ENCODE measurements at places on chromosomes 3 and 15.

DNA sequence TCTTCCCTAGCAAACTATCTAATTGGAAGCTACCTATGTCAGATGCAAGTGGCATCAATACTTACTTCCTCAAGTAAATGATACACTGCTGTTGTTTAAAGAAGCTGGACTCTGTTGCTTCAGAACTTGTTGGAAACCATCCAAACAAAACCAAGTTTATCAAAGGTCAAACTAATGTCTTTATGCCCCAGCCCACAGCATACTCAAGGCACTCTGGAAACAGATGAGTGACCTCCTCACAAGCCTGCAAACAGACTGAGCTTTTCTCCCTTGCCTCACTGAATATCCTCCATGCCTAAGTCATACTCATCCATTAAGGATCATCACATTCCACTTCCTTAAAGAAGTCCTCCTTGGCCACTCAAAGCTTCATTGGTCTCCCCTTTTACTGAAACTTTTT, 107.4 kb upstream of the ACP3 start:
- DNase-seq = no peak

- no peak for DNase-seq
These were observed 48.0 kb upstream of the C15orf61 start for GRCh38 chr15:67472957-67473356.

GRCh38 chr3:43998836-43999727, 242.6 kb upstream of the TOPAZ1 start:
- DNase-seq = peak; percentile 59

GRCh38 chr3:150000641-150001040, 29.9 kb upstream of the PFN2 start:
- DNase-seq = no peak

- no peak for DNase-seq
These were observed 11.7 kb upstream of the CP start for GRCh38 chr3:149233323-149233722.

DNA sequence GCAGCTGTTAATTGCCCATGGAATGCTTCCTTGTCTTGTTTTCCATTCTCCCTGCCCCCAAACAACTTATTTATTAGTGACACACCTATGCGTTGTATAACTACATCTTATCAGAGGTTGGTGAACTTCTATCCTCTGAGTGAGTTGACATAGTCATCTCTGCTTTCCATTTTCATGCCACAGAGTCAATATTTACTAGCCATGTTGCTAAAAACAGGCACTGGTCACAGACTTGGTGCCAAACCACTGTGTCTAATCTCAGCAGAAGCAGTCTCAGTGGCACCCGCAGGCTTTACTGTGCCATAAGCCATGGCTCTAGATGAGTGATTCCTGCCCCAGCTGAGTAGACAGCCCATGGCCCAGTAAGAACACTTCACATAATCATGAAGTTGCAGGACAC, 26.5 kb downstream of the DAPK2 start:
- no peak for DNase-seq

GRCh38 chr15:65962187-65962586, 92.9 kb downstream of the RAB11A start:
- no peak for DNase-seq

GRCh38 chr15:99437315-99438223, 128.2 kb upstream of the MEF2A start:
- DNase-seq = no peak

DNA sequence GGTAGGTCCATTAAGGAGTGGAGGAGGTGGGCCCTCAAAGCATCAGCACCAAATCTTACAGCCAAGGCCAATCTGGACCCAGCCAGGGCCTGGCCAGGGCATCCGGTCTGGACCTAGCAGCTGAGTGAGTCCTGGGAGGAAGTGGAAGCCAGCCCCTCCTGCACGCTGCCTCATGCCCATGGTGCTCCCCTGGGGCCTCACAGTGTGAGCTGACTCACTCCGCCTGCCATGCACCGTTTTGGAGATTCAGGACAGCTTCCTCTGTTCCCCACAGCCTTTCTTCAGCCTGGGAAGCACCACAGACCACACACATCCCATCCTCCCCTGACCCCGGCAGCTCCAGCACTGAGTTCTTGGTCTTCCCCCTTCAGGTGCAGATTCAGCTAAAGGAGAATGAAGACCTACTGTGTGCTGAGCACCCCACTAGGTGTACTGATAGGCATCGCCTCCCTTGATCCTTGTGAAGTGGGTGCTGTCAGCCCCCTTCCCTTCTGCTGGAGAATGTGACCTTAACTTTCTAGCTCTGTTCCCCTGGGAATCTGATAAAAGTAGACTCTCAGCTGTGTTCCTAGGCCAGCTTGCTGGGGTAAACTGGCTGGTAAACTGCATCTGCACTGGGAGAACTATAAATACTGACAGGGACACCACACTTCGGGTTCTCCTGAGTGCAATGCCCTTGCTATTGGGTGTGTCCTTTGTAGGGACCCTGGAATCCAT, 36.8 kb upstream of the SEC13 start:
- DNase-seq = no peak

- DNase-seq = no peak
These were observed 33.4 kb downstream of the MAGEF1 start for GRCh38 chr3:184678317-184679055.

GRCh38 chr15:101451846-101452245, 37.7 kb downstream of the PCSK6 start:
- DNase-seq = no peak

DNA sequence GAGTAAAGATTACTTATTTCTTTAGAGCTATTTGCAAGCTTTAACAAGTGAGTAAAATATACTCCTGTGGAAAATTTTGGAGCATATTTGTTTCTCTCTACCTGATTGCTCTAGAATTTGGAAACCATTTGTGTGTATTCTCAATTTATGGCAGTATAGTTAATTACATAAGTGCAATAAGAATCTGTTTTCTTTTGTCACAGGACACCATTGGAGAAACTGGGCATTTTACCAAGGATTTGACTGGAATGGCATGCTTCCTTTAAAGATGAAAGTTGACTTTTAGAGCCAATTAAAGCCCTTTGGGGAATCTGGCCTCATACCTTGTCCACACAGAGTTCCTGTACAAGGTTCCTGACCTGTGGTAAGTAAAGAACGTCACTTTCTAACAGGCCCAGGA, 38.4 kb downstream of the PAQR5 start:
- DNase-seq = no peak

DNA sequence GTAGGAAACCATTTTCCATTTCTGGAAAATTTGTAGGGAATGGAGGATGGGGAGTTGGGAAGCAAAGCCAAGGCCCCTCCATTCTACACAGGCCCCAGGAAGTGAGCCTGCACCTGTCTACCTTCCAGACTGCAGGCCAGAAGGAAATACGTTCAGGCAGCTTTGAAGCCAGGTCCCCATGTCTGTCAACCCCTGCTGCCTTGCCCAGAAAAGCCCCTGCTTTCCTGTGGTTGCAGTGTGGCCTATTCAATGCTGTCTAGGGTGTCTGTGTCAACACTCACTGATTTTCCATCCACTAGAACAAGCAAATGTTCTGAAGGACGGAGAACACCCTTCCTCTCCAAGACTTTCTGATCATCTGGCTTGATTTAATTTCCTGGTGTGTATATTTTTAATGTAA, 281.9 kb downstream of the TLE3 start:
- DNase-seq = no peak

- no peak for DNase-seq
These were observed 368.6 kb upstream of the RBMS3 start for GRCh38 chr3:28912120-28912885.

- no peak for DNase-seq
These were observed 268.5 kb upstream of the CTNNB1 start for GRCh38 chr3:40930756-40931155.

GRCh38 chr3:107892955-107893624, 197.7 kb downstream of the CD47 start:
- no peak for DNase-seq

All from NCI-H524 (cell line).